NCI-H2171 (cell line): ENCODE measurements at places on chromosomes 7 and 10.

DNA sequence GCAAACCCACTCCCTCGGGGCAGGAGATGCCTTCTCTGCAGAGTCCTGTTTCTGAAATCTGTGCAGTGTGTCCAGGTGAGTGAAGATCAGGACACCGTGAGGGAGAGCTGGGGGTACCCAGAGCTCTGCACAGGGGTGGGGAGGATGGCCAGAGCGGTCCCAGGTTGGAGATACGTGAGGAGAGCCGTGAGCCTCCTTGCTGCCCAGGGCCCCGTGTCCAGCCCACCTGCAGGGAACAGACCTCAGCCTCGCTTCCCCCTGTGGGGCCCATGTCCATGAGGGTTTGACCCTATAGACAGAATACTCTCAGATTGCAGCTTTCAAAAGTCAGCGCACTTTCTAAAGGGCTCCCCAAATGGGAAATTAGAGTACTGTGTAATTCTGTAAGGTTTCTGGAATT is 66.5 kb upstream of the EN2 start:
- DNase-seq: no peak

GRCh38 chr10:122998360-122998917 is 10.2 kb downstream of the IKZF5 start:
- no peak for DNase-seq

DNA sequence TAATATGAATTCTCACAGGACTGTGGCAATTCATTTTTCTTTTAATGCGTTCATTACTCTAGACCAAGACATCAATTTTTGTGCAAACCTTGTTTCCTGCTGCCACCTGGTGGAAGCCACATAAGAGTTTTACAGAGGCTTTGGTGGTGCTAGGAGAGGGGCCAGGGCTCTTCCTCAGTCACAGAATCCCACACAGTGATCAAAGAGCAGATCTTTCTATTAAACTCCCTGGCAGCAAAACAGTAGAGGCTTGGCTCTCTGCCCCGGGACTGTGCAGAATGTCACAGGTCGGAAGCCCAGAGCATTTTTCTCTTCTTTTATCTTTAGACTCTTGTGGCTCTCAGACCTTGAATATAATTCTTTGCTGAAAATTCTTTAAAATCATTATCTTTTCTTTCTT is 506.4 kb upstream of the C7orf33 start:
- peak; percentile 64 for DNase-seq

DNA sequence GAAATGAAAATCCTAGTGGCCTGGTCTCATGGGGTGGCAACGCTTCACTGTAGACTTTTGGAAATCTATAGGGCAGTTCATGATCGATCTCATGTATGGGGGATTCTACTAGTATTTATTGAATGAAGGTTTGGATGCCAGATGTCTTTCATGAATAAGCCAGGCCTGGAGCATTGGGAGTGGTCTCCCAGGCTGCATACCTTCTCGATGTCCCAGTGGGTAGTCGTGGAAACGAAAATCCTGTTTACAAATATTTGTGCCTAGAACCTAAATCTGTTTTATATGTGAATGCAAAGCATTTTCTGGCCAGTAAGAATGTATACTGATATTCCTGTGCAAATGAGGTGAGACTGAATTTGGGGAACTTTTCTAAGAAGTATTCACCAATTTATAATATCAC is 105.0 kb upstream of the C1QL3 start:
- no peak for DNase-seq

DNA sequence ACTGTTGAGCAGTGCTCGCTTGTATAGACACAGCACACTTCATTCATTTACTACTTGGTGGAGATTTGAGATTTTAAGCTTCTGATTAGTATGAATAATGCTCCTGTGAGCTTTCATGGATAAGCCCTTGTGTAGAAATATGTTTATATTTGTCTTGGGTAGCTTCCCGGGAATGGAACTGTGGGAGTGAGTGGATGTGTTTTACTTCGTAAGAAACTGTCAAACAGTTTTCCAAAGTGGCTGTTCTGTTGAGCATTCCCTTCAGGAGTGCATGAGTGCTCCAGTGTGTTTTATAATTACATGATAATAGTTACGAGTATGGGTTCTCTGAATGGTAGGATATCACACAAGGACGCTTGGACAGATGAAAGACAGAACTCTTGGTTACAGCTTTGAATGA is 49.4 kb downstream of the VWC2 start:
- DNase-seq: no peak

DNA sequence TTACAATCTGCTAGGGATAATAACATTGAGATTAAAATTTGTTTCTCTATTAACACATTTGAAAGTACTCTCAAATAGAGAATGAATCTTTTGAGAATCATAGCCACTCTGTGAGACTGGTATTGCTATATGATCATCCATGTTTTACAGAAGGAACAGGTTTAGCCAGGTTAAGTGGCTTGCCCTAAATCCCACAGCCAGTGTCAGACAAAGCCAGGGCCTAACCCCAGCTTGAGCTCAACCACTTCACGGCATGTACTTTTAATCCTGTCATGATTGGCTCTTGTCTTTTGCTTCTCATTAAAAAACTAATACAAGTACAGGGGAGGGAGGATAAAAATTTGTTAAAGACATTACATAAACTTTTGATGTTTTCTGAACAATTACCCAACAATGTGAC is 3.8 kb upstream of the ZNRF2 start:
- DNase-seq: no peak

DNA sequence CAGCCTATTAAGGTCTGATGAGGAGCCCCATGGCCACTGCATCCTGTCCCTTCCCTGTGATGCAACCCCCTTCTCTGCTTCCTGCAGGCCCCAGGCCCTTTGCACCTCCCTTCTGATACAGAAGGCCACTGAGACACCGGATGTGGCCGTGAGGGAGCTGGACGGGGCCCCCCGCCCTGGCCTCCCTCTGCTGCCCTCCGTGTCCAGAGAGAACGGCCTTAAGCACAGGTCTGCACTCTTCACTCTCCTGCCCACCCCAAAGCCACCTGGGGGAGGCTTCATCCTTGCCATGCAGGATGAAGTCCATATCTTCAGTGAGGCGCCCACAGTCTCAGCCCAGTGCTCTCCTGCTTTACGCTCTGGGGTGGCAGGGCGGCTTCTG is 86.9 kb upstream of the GNA12 start:
- no peak for DNase-seq

GRCh38 chr7:105830405-105831301 is 45.7 kb downstream of the ATXN7L1 start:
- DNase-seq: no peak

- DNase-seq: no peak
Measured at GRCh38 chr7:98317366-98318040, 36.0 kb downstream of the BRI3 start.

GRCh38 chr10:6185039-6185716 is 17.6 kb upstream of the PFKFB3 start:
- no peak for DNase-seq

DNA sequence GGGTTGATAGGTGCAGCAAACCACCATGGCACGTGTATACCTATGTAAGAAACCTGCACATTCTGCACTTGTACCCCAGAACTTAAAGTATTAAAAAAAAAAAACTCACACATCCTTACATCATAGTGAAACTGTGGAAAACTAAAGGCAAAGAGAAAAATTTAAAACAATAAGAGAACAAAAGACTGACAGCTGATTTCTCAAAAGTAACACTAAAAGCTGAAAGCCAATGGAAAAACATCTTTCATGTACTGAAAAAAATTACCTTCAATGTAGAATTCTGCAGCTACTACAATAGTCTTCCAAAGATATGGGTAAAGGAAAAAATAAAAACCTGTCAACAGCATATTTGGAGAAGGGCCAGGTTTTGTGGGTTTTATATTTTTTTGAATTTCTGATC is 729.1 kb upstream of the NRP1 start:
- DNase-seq: no peak

DNA sequence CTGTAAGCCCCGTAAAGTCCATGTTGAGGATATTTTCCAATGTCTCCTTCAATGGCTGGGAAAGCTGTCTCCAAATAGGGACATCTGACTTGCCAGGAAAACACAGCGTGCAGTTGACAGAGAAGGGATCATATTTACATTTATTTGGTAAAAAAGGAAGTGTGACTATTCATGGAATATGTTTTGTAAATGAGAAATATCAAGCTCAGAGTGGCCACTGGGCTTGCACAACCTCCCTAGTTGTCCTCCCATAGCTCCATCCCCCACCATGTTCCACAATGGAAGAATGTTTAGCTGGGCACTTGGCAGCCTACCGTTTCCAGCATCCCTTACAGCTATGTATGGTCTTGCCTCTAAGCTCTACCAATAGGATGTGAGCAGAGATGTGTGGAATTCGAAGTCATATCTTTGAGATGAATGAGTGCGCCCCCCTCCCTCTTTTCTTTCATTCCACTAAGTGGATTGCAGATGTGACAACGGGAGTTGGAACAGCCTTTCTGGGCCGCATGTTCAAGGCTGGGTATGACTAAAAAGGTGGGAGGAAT is 306.6 kb upstream of the ZMIZ1 start:
- no peak for DNase-seq

DNA sequence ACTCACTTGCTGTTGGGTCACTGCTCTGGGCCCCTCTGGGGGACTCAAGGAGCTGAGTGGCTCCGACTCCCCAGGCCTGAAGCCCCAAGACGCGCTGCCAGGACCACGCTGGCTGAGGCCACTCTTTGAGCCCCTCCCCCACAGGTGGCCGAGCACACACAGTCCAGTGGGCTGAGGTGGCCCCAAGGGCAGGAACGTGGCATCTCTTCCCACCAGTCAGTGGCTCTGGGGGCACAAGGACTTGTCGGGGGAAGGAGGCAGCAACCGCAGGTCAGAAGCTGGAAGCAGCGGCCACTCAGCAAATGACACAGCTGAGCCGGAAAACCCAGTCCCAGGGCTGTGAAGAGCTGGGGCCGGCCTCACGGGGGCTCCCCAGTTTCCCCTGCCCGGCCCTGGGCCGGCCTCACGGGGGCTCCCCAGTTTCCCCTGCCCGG is 24.1 kb downstream of the GRIFIN start:
- DNase-seq: no peak

DNA sequence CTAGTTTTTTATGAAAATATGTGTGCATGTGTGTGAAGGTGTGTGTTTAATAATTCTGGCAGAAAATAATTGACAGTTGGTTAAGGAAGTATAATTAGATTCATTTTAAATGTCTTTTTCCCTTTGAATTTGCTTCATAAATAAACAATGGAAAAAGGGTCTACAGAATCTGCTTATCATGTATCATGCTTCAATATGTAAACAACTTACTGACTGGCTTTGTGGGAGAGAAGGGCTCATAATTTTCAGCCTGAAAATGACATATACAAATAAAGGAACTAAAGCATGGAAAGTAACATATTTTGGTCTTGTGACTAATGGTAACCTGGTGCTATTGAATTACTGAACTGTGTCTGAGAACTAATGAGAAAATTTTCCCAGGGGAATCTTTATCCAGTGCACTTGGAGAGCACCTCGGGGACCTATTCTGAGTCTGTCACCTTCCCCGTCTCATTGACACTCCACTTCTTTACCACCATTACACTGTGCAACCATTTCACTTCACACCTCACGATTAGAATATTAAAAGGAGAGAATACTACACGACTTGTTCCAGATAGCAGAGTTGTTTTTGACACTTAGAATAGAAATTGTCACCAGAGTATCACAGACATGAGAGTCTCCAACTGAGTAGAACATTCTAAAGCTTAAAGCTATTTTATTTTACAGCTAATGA is 298.6 kb downstream of the TFEC start:
- peak; percentile 77 for DNase-seq

DNA sequence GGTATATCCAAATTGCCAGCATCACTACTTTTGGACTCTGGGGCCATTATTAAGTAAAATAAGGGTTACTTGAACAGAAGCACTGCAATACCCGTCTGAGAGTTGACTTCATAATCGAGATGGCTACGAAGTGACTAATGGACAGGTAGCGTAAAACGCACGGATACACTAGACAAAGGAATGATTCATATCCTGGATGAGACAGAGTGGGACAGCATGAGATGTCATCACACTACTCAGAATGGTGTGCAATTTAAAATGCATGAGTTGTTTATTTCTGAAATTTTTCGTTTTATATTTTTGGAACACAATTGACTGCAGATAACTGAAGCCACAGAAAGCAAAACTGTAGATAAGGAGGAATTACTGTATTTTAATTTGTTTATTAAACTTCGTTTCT is 421.5 kb upstream of the LRGUK start:
- no peak for DNase-seq

DNA sequence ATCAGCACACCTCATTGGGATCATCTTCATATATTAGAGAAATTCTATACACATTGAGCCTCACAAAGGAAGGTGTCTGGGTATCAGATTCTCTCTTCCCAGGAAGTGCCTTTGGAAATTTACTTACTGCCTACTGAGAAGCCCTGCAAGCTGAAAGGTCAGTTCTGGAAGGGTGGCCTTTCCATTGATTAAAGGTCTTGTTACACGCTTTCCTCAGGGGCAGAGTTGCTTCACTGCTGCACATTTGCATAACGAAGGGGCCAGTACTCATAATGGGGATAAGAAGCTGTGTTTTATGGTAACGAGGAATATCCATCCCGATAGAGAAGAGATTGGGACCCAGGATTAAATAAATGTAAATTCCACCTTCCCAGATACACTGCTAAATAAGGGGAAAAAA is 19.4 kb upstream of the IL15RA start:
- no peak for DNase-seq

DNA sequence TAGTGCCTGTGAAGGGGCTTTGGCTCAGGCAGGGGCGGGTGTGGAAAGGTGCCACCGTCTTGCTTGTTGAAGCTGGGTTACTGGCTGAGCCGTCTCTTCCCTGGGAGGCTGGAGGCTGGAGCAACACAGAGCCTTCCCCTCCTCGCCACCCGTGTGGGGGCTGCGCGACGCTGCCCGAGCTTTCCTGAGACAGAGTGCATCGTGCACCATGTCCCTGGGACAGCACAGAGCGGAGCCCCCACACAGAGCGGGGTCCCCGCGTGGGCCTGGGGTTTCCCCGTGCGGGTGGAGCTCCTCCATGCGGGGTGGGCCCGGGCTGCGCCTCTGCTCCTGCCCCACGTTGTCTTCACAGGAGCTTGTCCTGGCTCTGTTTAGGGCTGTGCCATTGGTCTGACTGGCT is 69.9 kb downstream of the INPP5A start:
- no peak for DNase-seq

DNA sequence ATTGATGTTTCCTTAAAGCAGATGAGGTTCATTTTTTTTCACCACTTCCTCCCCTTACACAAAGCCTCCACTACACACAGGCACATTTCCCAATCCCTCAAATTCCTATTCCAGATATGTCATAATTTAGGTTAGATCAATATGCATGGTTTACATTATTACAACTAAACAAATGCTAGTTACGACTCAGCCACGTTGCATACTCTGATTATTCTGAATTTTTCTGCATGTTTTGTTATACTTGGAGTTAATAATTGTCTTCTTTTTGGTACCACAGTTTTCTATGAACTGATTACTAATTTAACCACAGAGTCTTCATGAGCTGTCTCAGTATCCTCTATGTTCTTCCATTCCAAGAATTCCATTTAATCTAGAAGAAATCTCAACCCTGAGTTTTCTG is 4.4 kb upstream of the BICC1 start:
- no peak for DNase-seq

GRCh38 chr10:29555091-29555745 is 79.6 kb downstream of the SVIL start:
- DNase-seq: no peak

GRCh38 chr7:2090526-2091520 is 141.9 kb downstream of the MAD1L1 start:
- no peak for DNase-seq
